ENCODE measurements at places on chromosomes 1 and 21.

DNA sequence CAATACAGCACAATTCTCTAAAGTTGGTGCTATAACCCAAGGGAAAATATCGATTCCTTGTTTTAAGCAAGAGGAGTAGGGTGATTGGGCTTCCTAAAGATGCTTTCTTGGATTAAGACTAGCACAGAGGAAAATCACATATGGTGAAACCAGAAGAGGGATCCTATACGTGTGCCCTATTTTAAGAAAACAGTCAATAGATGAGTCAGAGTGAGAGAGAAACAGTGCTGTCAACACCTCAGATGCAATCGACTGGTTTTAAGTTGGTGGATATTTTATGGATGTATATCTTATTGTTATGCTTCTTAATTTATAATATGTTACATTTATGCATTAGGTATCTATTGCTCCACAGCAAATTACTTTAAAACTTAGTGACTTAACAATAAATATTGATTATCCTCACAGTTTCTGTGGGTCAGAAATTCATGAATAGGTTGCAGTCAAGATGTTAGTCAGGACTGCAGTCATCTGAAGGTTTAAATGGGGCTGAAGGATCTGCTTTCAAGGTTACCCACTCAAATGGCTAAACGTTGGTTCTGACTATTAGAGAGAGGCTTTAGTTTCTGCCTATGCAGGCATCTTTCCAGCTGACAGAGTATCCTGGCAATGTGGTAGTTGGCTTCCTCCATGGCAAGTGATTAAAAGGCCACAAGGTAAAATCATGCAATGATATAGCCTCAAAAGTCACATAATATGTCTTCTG is 61.6 kb upstream of the DEPDC1 start:
- no peak for DNase-seq

DNA sequence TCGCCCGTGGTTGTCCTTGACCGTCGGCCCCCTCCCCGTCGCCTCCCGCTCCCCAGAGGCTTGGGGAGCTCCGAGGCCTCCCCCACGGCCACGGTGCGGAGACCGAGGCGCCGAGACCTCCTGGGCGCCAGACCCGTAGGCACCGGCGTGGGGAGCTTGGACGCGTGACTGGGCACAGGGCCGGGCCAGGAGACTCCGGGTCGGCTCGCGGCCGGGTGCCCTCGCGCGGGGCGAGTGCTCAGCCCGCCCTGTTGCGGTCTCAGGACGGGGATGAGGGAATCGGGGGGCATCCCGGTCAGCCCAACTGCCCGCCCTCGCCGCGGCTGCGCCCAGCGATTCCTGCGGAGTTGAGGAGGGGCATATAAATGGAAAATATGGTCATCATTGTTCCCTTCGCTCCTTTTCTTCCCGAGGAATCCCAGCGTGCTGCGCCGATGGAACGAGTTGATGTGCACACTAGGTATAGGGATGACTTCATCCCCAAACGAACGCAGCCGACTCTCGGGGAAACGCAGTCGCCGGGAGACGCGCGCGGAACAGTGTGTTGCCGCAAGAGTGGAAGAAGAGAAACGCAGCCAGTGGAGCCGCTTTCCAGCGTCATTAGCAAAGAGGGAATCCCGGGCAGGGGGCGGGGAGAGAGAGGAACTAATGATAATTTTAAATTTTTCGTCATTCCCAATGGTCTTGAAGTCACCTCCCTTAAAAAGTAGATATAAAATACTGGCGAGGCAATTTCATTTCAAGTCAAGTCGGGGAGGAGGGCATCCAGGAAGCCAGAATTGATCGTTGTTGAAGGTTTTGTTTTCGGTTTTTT is 747 bp upstream of the ENAH start:
- peak; percentile 19 for DNase-seq

GRCh38 chr1:184160236-184160635 is 108.7 kb downstream of the TSEN15 start:
- DNase-seq = no peak

GRCh38 chr1:150484431-150484830 is 2.8 kb upstream of the TARS2 start:
- no peak for DNase-seq

GRCh38 chr1:208475449-208475848 is 231.3 kb upstream of the PLXNA2 start:
- no peak for DNase-seq

DNA sequence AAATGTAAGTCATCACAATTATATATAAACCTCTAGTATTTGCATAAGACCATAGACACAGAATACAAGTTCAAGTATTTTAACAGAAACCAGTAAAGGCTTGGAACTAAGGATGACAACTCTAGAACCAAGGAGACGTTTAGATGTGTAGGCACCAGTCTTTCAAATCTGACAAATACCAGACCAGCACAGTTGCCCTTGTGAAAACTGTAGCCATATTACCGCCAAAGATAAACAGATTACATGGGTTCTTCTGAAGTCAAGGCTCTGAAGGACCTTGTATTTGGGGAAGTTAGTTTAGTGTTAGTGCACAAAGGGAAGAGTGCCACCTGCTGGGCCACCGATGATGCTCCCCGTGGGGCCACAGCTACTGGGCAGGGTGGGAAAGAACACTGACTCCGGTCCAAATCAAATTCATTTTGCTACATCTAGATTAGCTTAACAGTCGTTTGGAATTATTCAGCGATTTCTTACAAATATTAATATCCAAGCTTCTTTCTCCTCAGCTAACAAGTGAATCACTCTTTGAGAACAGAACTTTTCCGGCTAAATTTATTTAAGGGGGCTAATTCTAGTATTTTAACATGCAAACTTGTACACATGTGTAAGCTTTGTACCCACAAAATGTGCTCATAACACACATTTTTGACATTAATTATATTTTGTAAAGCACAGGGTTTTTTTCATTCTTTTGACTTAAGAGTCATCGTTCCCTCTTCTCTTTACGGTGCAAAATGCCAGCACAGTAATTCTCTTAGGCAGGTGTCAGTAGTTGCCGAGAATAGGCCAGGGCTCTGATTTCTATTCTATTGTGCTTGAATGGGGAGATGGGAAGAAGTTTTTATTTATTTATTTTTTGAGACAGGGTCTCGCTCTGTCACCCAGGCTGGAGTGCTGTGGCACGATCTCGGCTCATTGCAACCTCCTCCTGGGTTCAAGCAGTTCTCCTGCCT is 8.0 kb upstream of the NIBAN1 start:
- peak; percentile 60 for DNase-seq

DNA sequence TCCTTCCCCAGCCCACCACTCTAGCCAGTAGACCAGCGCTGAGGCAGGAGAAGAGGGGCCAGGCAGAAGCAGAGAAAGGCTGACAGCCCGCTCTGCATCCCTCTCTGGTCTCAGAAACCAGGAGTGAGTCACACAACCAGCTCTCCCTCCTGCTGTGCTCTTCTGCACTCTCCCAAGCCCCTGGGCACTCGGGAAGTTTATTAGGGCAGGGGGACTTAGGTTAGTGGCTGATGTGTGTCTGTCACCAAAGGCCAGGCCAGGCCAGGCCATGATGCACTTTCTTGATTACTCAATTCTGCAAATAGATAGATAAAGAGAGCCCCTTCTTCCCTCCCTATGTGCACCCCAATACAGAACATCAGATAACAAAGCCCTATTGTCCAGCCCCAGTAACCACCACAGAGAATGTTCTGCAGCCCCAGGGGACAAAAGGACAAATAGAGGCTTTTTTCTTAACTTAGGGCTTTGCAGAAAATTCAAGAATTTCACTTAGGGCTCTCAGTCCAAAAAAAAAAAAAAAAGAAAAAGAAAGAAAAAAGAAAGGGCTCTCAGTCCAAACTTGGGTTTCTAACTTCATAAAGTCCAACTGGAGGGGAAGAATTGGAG is 52.9 kb upstream of the CNTN2 start:
- DNase-seq = no peak

DNA sequence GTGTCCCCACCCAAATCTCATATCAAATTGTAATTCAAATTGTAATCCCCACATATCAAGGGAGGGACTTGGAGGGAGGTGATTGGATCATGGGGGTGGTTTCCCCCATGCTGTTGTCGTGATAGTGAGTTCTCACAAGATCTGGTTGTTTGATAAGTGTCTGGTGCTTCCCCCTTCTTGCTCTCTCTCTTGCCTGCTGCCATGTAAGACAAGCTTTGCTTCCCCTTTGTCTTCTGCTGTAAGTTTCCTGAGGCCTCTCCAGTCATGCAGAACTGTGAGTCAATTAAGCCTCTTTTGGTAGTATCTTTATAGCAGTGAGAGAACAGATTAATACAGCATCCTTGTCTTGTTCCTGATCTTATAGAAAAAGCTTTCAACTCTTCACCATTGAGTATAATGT is 6.5 kb upstream of the LRRC39 start:
- no peak for DNase-seq

DNA sequence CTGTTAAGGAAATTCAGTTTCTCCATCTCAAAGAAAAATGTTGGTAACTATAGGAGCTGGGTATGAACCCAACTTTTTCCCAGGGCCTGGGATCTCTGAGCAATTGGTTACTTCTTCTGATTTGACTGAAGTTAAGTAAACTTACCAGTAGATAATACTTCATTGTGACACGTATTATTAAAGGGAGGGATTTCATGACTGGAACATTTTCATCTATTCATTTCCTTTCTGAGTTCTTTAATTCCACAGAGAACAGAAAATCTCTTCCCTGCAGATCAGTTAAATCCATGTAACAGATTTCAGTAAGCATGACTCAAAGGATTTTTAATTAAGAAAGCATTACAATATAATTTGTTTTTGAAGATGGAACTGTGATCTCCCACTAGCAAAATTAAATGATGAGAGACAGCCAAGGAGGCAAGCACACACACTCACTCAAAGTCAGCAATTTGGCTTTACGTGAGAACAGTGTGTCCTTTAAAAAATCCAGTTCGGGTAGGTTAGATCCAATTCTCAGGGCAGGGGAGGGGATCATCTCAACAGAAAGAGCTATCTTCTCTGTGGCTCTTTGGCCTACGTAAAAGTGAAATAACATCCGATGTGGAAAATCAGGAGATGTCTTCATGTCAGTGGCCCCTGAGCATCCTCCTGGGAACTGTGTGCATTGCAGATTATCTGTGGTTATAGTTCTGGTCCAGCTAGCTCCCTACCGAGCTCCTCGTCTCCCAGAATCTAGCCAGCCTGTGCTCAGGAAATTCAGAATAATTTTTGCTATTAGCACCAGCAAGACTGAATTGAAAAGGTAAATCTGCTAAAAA is 10.8 kb upstream of the MYOC start:
- DNase-seq = no peak

DNA sequence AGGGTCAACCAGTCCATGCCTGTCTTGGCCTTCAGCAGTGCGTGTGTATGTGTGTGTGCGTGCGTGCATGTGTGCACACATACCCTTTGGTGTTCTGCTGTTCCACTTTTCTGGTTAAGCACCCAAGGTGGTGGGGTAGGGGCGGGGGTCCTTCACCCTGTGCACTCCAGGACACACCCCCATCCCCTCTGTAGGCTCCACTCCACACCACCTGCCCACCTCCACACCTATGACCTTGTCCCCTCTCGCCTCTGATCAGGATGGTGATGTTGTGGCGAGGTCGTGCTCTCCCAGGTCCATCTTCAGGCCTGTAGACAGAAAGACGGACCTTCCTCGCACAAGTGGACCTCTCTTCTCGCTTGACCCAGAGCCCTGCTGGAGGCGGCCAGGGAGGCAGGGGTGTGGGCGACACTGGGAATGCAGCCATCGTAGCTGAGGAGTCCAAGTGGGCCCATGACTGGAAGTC is 44.6 kb downstream of the WDR4 start:
- no peak for DNase-seq

All from stimulated activated CD4-positive, alpha-beta T cell treated with anti-CD3 and anti-CD28 coated beads, Interleukin-4, amount 100 ng/mL, for 4 hours (primary cell).